ENCODE measurements at places on chromosomes 13 and 19. TPM values are rescaled to one million over a fixed set of nuclear protein-coding genes. Genes with fewer than 3 reads are reported as not detected.

The ZNF536 gene
- total RNA-seq, result not detected

The CFAP97D2 gene
- total RNA-seq, result not detected

DNA sequence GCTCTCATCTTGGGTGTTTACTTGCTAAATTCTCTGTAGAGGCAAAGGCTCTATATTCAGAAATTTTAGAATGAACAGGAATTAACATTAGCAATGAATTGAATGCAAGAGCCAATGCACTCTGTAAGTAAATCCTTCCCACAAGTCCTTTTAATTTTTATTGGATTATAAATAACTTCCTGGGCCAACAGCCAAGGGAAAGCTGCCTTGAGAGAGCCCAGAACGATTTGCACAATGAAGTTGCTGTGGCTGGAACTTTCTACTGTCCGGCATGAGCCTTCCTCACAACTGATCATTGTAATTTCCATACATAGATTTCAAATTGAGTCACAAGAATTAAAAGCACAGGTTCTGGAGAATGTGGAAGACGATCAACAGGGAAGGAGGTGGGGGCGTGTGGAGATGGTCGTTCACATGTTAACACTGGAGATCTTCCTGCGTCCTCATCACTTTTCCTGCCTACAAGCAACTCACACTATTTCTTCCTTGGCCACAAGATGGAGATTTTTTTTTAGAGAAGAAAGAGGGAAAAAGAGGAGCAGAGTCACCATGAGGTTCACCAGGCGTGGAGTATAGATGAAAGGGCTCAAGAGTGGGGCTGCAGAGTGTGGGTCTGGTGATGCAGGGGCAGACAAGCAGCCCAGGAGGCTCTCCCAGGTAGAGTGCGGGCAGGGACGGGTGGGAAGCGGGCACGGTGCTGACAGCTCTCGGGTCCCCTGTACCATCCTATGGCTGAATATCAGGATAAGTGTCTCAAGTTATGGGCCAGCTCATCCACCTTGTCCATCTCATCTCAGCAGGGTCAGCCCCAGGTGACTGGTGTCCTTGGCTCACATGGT, 110.7 kb downstream of the SOX1 start:
- no peak for DNase-seq

- DNase-seq, result peak; percentile 46
Measured at GRCh38 chr19:56076498-56076897, 44.6 kb downstream of the ZNF787 start.

GRCh38 chr13:109454167-109454917, 332.0 kb downstream of the IRS2 start:
- no peak for DNase-seq
